Occipital lobe (tissue), 3 donors: ENCODE measurements at places on chromosomes 3 and 15. TPM values are rescaled to one million over a fixed set of nuclear protein-coding genes. Genes with fewer than 3 reads are reported as not detected.

Gene MNS1
- 1.9 TPM for total RNA-seq

Gene SI
- not detected for total RNA-seq

Gene PCLAF
- total RNA-seq, result 5.0 TPM

Gene DLEC1
- total RNA-seq, result 0.78 TPM

Gene HRG
- not detected for total RNA-seq

Gene PRICKLE2
- 87.5 TPM for total RNA-seq

Gene CCRL2
- total RNA-seq, result 1.1 TPM

Gene LRRC15
- total RNA-seq, result not detected

GRCh38 chr3:52076896-52077780 is 20.8 kb upstream of the DUSP7 start:
- no peak for DNase-seq

DNA sequence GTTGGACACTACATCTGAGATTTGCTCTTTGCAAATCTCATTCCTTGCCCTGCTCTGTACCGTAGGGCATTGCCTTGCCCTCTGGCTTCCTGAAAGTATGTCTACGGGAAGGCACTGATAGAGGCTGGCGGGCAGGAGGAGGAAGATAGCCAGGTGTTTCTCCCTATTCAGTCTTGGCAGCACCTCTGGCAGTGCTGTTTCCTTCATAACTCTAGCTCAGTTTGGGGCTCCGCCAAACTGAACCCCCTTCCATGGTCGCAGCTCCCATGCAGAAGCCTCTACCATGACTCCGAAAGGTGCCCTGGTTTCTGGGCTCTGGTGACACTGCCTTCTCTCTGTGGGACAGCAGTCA is 122.3 kb upstream of the PRR20G start:
- DNase-seq, result no peak

GRCh38 chr3:30203301-30203700 is 403.1 kb upstream of the TGFBR2 start:
- DNase-seq, result no peak

DNA sequence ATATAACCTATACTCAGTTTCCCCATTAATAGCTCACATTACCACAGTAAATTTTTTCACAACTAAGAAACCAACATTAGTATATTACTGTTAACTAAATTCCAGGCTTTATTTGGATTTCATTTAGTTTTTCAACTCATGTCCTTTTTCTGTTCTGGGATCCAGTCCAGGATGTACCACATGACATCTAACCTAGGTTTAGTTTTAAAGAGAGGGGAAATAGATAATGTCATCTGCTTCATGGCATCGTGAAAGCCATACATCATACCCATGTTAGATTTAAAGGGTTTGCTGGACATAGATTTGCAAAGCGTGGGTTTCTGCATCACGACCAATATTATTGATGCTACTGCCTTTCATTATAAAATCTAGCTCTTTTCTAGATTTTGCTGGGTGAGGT is 33.2 kb upstream of the RPP14 start:
- DNase-seq, result no peak

DNA sequence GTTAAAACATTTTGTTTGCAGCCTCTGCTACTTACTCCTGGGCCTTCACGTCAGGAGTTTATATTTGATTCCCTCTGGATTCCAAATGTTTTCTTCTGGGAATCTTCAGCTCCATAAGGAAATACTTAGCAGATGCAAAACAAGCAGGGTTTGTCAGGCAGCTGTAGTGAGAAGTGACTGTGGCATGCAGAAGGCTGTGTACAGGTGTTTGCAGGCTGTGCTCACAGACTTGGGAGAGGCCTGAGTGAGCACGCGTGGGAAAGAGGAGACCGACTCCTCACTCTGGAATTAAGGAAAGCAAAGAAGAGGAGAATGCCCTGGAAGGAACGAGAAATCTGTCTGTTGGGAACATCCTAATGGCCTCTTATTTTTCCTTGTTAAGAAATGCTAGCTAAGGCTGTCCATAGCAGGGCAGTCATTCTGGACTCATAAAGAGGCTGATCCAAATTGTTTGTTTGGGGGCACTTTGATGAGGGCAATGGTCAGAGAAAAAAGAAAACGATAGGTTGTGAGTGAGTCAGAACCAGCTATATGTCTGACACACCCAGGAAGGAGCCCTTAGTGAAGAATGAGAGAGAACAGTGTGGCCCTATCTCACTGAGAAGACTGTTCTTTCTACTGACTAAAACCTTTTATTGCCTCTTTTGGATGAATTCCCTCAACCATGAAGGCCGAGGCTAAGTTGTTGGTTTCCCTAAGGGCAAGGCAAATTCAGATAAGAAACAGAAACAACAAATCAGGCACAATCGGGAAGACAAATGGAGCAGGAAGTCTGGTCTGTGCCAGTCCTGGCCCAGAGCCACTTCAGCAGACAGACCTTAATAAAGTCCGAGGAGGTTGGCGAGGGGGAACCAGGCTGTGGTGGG is 82.6 kb downstream of the TGFBR2 start:
- DNase-seq, result no peak

DNA sequence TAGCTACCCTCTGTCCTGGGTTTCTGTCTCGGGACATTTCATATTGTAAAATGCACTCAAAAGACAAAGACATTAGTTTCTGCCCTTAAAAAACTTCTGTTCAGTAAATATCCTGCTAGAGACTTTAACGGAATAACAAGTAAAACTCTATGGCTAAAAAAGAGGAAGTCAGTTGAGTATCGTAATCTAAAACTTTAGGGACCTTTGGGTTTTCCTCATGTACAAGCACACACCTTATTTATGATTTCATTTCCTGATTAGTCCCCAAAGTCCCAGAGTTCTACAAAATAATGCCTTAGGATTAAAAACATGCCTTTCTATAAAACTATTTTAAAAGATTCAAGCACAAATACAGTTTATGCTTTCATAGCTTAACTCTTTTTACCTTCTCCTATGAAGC is 585.9 kb downstream of the UNC13C start:
- no peak for DNase-seq

DNA sequence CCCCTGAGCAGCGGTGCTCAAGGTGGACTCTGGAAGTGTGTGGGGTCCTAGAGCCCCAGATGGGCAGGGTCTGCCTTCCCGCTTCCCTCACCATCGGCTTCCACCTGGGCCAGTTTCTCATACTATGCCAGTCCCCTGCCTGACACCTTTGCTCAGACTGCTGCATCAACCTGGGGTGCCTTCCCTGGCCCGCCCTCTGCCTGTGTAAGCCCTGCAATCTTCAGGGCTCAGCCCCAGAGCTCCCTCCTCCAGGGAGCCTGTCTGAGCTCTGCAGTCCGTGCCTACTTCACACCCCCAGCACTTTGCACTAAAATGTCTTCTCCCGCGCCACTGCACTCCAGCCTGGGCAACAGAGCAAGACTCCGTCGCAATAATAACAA is 13.1 kb downstream of the CSK start:
- DNase-seq, result no peak

DNA sequence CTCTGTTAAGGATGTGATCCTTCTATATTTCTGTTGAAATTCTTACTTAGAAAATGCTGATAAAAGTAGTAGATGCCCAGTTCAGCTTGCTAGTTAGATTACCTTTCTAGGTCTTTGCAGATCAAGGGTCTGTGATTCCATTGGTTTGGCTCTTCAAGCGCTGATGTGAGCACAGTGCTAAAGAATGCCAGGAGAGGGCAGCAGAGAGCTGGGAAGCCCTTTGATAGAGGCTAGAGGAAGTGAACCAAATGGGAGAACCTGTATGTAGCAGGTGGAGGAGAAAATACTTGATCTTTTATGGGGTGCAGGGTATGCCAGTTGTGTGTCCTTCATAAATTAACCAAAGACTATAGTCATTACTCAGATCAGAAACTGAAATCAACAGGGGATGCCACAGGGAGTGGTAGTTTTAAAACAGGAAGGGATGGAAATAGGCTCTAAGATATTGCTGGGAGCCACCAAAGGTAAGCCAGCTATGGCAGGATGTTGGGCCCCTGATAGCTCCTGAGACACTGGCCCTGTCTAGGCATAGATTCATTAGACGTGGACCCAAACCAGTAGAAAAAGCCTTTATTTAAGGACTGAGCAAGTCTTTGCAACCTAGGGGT is 677.4 kb downstream of the SQOR start:
- peak; percentile 71 for DNase-seq

- DNase-seq, result no peak
Measured at GRCh38 chr3:178749471-178749870, 213.2 kb downstream of the KCNMB2 start.

DNA sequence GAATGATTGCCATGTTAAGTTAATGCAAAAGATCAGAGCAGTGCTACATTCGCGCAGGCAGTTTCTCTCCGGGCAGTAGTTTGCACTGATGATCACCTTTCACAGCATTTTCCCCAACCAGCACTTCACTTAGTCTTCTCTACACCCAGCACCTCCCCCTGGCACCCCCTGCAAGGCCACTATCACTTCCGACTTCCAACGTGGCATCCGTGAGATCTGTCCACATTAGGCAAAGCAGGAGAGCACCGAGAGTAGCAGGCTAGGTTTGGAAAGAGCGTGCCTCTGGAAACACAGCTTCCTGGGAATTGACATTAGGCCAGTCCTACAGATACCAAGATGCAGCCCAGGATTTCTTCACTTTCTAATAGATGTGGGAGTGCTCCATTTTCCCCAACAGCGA is 180.2 kb upstream of the CDIN1 start:
- DNase-seq, result no peak

DNA sequence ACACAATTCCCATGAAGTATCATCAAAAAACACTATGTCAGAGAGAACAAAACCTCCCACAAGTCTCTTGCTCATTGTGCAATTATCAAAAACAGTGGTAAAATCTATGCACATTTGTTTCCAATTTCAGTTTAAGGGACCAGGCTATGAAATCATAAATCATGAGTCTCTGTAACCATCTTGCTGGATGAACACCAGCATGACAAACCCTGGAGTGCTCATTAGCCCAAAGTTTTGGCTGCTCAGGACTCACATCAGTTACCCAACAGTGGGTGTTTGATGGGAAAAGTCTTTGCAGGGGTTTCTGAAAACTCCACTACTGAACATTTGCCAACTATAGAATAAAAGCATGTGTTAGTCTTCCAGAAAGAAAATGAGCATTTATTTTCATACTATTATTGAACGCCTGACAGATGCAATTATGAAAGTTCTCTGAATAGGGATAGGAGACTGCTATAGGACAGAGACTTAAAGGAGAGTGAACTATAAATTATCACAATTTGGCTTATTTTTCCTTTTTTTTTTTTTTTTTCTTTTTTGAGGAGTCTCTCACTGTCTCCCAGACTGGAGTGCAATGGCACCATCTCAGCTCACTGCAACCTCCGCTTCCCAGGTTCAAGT is 240.8 kb upstream of the KCNMB2 start:
- DNase-seq, result no peak

DNA sequence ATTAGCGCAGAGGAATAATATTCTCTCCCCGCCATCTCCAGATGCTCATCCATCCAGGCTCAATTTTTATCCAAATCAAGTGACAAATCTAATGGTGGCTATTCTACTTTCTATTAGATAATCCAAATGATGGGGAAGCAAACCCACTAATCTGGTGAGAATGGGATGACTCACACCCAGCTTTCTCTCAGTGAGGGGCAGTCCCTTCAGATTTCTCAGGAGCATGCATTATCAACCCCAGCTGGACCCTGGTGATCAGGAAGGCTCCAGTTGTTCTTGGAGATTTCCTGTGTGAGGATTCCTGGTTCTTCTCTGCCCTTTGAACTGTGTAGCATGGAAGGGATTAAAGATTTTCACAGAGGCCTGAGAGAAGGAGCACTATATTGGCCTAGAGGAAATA is 358.0 kb downstream of the WDR72 start:
- DNase-seq, result no peak

DNA sequence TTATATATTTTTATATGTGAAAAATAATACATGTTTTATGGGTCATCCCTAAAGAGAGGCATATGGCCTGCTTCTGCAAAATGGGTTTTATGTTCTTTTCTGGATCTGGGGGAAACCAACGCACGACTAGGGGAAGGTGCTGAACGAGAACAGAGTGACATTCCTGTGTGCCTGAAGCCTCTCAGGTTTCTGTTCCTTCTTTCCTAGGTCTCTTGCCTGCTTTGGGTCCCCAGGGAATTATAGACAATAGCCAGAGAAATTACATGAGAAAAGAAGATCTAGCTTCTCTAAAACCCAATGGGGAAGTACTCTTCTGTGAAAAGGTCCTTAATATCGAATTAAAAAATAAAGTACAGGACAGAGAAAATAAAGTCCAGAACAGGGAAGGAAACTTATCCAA is 66.5 kb downstream of the IGSF11 start:
- no peak for DNase-seq

- no peak for DNase-seq
Measured at GRCh38 chr3:33911525-33912322, 113.3 kb downstream of the PDCD6IP start.
